ENCODE measurements at places on chromosomes 6 and 20.

- no peak for DNase-seq
Measured at GRCh38 chr6:163259689-163260088, 154.8 kb upstream of the QKI start.

- DNase-seq: no peak
Measured at GRCh38 chr6:133854364-133855275, 34.3 kb upstream of the TCF21 start.

DNA sequence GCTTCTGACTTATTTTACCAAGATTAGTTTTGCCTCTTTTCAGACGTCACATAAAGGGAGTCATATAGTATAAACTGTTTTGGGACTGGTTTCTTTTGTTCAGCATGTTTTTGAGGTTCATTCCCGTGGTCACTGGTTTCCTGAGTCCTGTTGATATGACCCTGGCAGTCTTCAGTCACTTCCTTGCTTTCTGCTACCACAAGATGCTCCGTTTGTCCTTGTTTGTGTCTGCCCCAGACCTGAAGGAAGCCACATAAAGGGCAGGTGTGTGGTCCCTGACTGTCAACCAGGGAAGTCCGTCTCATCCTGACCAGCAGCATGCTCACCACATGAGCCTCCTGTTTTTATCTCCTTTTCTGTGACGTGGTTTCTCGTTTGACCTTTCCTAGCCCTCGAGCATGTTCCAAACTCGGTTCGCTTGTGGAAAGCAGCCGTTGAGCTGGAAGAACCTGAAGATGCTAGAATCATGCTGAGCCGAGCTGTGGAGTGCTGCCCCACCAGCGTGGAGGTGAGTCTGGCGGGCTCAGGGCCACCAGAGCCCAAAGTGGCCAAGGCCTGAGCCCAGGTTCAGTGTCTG lies 26.1 kb upstream of the C20orf204 start:
- no peak for DNase-seq

DNA sequence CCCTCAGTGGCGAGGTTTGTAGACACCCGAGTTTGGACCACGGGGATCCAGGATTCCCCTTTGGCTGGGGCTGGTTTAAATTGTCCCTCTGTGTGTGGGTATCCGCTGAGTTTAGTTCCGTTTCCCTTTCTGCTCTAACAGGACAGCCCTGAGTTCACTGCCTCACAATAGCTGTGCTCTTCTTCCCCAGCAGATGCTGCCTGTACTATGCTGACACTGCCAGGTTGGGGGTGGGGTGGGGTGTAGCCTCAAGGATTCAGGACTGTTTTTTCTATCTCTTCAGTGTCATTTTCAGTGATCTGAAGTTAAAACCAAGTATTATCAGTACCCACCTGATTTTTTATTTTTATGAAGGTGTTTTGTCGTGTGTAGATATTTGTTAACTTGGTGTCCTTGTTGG lies 655.0 kb downstream of the COL12A1 start:
- no peak for DNase-seq

GRCh38 chr6:81838724-81839426 lies 86.4 kb upstream of the TENT5A start:
- no peak for DNase-seq

GRCh38 chr6:79574630-79575225 lies 37.5 kb upstream of the LCA5 start:
- no peak for DNase-seq

DNA sequence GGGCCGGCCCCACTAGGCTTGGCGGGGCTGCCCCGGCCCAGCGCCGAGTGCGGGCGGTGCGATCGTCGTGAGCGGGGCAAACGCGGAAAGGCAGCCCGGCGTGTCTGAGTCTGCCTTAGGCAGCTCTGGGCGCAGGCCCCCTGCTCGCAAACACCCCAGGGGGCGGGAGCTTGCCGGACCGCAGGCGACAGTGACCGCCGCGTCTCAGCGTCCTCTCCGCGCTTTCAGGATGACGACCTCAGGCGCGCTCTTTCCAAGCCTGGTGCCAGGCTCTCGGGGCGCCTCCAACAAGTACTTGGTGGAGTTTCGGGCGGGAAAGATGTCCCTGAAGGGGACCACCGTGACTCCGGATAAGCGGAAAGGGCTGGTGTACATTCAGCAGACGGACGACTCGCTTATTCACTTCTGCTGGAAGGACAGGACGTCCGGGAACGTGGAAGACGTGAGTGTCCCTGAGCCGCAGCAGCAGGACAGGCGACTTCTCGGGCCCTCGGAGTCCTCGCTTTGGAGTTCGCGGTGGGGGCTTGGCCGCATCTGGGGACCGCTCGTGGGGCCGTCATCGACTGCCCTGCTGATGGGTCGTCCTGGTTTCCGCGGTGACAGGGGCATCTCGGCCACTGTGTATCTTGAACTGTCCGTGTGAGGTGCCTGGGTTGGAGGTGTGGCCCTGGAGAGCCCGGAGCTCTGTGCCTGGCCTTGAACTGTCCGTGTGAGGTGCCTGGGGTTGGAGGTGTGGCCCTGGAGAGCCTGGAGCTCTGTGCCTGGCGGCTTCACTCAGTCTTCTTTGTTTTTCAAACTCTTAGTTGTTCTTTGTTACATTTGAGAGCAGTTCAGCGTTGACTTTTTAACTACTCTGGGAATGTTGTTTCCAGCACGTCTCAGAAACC lies 786 bp downstream of the ADRM1 start:
- DNase-seq: peak; percentile 66

DNA sequence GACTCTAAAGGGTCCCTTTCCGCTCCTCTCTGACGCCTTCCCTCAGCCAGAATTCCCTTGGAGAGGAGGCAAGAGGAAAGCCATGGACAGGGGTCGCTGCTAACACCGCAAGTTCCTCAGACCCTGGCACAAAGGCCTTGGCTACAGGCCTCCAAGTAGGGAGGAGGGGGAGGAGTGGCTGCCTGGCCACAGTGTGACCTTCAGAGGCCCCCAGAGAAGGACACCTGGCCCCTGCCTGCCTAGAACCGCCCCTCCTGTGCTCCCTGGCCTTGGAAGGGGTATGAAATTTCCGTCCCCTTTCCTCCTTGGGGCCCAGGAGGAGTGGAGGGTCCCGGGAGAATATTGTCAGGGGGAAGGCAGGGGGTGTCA lies 2.7 kb downstream of the VEGFA start:
- DNase-seq: no peak

DNA sequence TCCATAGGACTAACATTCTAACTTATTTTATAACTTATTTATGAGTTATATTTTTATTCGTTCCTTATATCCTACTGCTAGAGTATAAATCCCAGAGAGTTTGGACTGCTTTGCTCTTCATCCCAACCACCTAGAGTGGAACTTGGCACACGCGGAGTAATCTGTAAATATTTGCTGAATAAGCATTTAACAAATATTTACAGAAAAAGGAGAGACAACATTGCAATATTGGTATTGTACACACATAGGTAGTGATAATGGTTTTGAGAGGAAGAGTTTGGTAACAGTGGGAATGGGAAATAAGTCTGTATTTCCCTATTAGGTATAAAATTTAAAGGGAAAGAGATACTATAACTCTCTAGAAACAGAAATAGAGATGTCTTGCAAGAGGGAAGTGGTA lies 634.8 kb upstream of the CITED2 start:
- DNase-seq: no peak

GRCh38 chr6:136747507-136747906 lies 44.8 kb downstream of the MAP3K5 start:
- DNase-seq: no peak

GRCh38 chr20:61521687-61522420 lies 269.8 kb downstream of the CDH4 start:
- no peak for DNase-seq

DNA sequence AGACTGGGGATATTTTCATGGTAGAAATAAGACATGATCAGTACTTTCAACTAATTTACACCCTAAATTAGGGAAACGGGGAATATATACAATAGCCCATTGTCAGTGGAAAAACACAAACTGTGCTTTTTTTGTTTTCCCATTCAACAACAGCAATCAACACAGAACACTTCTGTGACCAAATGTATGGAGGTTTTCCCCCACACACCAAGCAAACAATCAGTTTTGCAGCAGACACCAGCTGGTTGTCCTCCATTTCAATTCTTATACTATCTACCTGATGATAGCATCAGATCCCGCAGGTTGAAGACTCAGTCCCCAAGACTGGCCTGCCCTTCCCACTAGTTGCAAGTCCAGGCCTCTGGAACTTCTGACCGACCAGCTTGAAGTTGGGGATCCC lies 4.5 kb downstream of the HINT3 start:
- DNase-seq: no peak

GRCh38 chr6:35090734-35091133 lies 50.4 kb downstream of the TCP11 start:
- no peak for DNase-seq

DNA sequence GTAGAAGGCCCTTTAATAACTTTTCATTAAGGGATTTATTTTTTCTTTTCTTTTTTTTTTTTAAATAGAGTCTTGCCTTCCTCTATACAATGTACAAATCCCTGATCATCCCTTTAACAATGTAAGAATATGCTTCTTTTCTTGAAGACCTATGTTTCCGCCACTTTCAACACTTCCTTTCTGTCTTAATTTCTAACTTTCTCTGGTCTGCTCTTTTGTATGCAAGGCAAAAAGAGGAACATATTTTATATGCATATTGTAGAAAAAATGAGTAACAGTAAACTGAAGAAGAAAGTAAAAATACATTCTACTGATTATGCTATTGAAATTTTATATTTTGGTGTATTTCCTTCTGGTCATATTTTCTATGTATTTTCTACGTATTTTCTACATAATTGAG lies 484.7 kb downstream of the TFAP2B start:
- DNase-seq: no peak

DNA sequence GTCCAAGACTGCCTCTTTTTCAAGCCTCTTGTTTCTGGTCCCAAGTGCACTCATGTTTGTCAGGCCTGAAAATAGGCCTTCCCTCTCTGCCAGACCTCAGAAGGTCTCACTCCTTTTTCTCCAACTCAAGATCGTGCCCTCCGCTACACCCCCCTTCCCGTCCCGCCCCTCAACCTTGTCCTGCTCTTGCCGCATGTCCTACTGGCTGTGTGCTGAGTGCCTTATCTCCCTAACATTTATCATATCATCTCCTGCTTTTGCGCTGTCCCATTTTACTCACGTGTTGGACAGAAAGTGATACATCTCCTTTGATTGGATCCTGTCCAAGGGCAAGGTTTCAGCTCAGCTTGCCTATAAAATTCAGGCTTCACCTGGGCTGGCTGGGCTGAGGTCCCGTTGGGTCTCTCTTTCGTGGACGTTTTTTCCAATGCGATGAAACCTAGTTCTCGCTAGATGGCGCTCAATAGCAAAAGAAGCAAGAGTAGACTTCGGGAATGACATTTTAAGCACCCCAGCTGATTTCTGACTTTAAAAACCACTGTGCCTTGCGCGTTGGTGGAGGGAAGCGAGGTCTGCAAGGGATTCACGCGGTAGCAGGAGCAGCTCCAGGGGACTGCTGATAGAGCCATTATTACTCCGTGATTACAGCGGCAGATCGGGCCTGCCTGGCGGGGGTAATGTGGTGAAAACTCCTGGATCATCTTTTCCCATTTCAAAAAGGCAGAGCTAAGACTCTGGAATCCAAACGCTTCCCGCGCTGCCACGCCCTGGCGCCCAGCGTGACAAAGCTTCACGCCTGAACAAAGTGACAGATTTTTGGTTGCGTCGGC lies 137.6 kb downstream of the IMPG1 start:
- DNase-seq: peak; percentile 59

DNA sequence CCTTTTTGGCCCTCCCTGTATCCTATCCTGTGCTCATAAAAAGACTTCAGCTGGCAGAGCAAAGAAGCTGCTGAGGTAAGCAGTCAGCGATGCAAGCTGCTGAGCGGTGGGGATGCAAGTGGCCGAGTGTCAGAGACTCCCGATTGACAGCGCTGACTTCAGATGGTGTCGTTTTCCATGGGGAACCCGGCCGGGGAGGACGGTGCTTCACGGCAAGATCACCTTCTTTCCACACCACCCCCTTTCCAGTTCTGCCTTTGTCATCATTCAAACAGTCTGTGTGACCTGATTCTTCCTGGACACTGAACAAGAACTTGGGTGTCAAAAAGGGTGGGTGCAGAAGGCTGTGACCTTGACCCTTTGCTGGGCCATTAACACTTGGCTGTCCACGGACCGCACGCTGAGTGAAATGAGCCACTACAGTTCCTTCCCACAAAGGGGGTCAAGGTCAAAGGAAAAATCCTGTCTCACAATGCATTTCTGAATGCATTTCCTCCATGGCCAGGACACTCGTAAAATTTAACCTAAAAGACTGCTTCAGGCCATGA lies 52.9 kb upstream of the UNC93A start:
- no peak for DNase-seq

GRCh38 chr6:155377061-155377460 lies 62.8 kb upstream of the TFB1M start:
- DNase-seq: no peak

- DNase-seq: no peak
Measured at GRCh38 chr6:39876111-39876510, 58.2 kb downstream of the MOCS1 start.

DNA sequence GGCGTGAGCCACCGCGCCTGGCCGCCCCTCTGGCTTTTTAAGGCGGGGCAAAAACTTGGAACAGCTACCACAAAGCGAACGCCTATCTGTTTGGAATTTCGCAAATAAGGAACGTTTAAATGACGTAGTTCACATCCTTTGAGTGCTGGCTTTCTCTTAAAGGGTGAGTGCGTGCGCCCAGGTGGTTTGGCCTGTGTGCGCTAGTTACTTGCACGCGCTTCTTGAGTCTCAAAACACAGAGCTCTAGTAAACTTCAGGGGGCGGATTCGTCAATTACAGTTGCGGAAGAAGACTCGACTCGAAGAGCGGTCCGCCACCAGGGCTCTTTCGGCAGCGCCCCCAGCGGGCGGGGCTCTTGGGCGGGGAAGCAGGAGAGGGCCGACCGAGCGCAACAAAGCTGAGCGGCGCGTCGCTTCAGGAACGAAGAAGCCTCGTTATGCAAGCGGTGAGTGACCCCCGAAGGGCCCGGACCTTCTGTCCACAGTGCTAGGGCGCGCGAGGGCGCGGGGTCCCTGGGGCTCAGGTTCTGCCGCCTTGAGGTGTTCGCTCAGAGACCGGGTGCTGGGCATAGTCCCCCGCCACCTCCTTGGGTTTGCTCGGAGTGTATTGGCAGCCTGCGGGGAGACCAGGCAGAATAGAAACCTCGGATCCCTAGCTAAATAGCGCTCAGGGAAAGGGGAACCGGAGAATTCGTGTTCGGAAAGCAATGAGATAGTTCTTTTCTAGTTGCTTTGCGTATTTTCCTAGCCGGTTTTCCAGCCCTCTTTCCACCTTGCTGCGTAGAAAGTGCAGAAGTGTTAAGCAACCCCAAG lies at the start of gene SYCP2L:
Gene SYCP2L (plus strand): TSS at position 362 of the 812 bp plus-strand sequence. CDS start 75 bp downstream, at position 437.
- DNase-seq: peak; percentile 65

DNA sequence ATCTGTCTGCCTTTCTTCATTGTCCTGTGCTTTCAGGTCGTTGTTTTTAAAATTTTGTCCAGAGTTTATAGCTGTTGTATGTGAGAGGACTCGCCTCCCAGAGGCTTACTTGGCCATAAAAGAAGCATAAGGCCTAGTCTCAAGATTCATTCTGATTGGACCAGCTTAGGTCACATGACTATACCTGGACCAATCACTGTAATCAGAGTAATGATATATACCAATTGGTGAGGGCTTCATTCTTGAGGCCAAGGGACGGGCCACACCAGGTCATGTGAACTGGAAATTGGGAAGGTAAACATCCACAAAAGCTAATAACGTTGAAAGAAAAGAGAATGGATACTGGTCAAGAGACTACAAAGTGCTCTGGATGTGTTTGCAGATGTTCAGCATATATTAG lies 141.4 kb upstream of the SULF2 start:
- no peak for DNase-seq

Measured in activated CD8-positive, alpha-beta memory T cell treated with anti-CD3 and anti-CD28 coated beads for 24 hours (primary cell).